Stimulated activated naive CD8-positive, alpha-beta T cell treated with anti-CD3 and anti-CD28 coated beads, Interleukin-15, amount 100 ng/mL, for 72 hours (primary cell): ENCODE measurements at places on chromosomes 12 and 14.
A peak's percentile ranks its signal among the peaks of the same experiment; 100 is the strongest.

GRCh38 chr12:82057770-82058169, 298.6 kb upstream of the PPFIA2 start:
- no peak for DNase-seq

DNA sequence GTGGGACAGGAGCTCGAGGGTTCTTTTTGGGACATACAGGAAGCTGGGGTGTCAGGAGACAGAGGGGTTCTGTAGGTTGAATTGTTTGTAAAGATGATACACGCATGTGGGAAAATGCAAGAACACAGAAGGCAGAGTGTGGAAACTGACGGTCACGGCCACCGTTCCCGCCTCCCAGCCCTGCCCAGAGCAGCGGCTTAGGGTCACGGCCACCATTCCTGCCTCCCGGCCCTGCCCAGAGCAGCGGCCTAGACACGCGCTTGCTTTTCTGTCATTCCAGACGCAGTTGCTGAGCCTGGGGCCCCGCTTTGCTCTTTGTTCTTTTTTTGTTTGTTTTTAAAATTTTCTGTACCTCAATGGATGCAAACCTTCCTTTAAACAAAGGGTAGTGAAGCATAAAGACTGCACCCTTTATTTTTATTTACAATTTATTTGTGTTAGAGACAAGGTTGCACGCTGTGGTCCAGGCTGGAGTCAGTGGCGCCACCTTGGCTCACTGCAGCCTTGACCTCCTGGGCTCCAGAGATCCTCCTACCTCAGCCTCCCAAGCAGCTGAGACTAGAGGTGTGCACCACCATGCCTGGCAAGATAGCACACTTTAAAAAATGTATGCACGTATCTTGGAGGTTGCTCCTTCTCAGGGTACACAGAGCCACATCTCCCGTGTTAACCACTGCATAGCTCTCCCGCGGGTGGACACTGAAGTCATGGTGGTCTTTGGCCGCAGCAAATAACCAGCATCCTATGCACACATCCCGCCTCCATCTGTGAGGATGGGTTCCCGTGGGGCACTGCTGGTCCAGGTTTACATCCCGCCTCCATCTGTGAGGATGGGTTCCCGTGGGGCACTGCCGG, 142.3 kb downstream of the ADGRD1 start:
- DNase-seq = no peak

GRCh38 chr12:85280984-85281630, 1.1 kb downstream of the ALX1 start:
- DNase-seq = no peak

DNA sequence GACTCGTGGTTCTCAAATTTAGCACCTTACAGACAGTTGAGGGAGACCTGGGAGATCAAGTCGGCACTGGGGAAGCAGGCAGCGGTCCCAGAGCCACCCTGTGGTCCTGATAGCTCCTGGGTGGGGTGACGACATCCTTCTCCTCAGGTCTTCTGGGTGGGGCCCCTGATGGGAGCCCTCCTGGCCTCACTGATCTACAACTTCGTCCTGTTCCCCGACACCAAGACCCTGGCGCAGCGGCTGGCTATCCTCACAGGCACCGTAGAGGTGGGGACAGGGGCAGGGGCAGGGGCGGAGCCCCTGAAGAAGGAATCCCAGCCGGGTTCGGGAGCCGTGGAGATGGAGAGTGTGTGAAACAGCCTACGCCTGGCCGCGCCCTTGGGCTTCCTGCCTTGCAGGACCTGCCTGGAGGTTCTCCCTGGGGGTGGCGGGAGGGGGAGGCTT, 2.6 kb downstream of the AQP6 start:
- DNase-seq = no peak

- DNase-seq = no peak
These were observed 24.5 kb downstream of the SVOP start for GRCh38 chr12:108996320-108996719.

DNA sequence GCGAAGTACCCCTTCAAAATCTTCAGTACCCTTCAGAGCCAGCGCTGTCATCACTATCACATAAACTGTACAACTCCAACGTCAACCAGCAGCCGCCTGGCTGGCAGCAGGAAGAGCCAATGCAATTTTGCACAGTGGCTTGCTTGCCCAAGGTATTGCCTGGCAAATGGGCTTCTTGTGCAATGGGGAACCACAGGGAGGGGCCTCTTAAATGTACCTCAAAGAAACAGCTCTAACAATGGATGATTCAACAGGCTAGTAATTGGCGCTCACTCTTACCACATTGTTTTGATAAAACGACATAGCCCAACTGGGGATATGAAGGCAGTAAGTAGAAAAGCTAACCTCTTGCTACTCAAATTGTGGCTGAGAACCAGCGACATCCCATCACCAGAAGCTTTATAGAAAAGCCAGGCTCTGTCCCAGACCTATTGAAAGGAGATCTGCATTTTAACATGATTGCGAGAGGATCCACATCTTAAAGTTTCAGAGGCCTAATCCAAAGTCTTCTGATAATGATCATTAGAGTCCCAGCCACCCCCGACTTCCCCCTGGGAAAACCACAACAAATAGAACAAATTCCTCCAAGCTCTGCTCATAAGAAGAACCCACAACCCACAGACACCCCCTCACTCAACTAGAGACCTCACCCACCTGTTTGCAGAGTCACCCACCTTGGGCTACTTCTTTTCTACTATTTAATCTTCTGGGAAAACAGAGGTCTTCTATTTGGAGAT, 125.3 kb upstream of the HIF1A start:
- peak; percentile 63 for DNase-seq

DNA sequence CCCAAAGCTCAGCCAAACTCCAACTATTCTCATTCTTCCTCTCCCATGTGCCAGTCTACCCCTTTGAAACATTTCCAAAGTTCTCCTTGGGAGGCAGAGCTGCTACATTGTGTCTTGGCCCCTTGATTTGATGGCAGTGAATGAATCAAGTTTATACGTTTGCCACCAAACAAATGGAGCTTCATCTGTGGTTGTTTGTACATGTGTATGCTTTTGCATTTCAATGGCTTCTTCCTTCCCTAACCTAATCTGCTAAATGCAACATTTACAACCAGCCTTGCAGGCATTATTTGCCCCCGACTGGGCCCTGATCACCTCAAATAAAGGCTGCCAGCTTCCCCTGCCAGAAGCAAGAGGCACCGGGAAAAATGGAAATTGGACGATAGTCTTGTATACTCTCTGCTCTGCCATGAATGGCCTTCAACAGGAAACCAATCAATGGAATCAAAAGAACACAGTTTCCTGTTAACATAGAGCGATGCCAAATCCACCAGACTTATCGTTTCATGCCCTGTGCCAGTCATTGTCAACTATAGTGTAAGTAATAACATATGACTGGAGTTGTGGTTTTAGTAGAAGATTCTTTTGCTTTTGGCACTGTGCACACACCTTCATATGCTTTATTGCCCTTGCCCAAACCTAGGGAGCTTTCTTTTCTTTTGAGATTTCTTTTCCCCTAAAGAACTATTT, 97.8 kb downstream of the TMEM30B start:
- no peak for DNase-seq

GRCh38 chr14:105419195-105420091, at the start of gene MTA1:
MTA1 (plus strand) TSS chr14:105419827; CDS start chr14:105420036, 209 bp downstream.
- no peak for DNase-seq

DNA sequence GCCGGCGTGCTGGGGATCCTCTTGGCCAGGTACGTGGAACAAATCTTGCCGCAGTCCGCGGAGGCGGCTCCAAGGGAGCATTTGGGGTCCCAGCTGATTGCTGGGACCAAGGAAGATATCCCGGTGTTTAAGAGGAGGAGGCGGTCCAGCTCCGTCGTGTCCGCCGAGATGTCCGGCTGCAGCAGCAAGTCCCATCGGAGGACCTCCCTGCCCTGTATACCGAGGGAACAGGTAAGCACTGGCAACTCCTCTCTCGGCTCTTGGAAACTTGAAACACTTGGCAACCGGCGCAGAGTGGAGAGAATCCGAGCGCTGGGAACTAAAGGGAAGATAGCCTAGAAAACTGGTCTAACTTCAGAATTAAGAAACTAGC, 1.7 kb downstream of the PDE3A start:
- DNase-seq = no peak

GRCh38 chr12:111748867-111749266, 17.9 kb upstream of the ALDH2 start:
- DNase-seq = no peak

GRCh38 chr14:50362764-50363713, 33.6 kb downstream of the CDKL1 start:
- DNase-seq = peak; percentile 57

GRCh38 chr14:34781242-34781641, 66.8 kb upstream of the CFL2 start:
- DNase-seq = no peak

DNA sequence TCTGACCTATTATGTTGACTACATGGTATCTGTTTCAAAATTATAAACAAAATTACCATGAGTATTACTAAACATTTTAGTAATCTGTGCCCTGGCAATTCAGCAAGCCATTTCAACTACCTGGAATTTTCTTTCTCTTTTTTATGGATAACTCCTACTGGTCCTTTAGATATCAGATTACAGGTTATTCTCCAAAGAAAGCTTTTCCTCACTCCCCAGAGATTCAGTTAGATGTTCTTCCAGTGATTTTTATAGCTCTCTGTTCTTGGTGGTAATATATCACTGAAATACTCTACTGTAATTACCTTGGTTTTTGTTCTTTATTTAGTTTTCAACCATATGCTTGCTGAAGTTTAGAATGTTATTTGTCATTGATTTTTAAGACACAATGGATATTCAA, 930.2 kb upstream of the FOXG1 start:
- DNase-seq = no peak

- no peak for DNase-seq
These were observed 2.1 kb upstream of the YY1 start for GRCh38 chr14:100236881-100237280.

DNA sequence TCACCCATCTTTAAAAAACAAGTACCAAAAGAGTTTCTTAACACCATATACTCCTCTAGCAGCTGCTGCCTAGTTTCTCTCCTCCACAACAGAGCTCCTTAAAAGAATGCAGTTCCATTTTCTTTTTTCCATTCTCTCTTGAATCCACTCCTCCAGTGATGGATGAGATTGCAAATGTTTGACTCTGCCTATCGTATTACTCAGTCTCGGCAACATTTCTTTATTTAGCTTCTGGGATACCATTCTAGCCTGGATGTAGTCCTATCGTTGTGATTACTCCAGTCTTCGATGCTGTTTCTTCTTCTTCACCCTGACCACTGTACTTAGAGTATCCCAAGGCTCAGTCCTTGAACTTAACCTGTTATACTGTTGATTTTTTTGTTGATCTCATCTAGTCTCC, 30.8 kb downstream of the CAND1 start:
- no peak for DNase-seq

DNA sequence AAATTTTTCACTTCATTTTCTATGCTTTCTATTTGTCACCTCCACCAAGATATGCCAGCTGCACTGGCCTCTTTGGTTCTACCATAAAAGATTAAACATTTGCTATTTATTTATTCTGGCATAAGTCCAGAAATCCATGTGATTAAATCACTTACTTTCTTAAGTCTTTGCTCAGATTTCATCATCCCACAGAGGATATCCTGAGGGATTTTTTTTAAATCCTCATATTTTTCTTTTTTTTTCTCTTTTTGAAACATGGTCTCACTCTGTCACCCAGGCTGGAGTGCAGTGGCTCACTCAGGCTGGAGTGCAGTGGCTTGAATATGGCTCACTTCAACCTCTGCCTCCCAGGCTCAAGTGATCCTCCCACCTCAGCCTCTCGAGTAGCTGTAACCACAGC, 645.4 kb upstream of the ATXN7L3B start:
- DNase-seq = no peak

DNA sequence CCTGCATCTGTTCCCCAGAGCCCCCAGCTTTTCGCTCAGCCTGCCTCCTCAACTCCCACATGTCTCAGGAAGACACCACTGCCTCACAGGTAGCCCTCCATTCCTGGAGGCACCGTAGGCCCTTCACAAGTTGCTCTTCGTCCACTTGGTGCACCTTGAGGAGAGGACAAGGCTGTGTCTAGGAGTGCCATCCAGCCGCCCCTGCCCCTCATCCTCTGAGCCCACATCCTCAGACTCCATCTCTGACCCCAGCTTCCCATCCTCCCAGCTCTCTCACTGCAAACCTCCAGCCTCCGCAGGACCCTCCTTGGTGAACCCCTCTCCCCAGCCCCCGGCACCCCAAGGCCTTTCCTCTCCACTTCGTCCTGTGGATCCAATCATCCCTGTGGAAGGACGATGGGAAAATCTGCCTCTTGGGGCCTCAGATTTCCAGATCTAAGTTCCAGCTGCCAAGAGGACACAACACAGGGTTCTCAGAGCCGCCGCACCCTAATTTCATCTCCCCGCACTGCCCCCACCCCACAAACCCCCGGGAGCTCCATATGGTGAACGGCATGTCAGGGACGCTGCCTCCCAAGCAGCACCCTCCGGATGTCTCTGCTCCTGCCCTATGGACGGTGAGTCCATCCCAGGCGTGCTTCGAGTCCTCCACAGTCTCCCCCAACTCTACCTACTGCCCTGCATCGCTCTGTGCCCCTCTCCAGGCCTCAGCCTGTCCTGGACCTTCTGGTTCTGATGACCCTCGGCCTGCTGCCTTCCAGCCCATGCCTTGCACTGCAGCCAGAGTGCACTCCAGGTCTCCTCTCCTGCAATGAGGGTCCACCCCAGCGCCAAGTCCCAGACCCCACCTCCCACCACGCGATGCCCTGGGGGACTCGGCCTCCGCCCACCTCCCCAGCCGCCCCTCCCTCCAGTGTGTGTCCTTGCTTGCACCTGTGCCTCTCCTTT, 314.1 kb upstream of the DIO3 start:
- DNase-seq = no peak

GRCh38 chr14:26414926-26415325, 182.9 kb downstream of the NOVA1 start:
- DNase-seq = no peak

DNA sequence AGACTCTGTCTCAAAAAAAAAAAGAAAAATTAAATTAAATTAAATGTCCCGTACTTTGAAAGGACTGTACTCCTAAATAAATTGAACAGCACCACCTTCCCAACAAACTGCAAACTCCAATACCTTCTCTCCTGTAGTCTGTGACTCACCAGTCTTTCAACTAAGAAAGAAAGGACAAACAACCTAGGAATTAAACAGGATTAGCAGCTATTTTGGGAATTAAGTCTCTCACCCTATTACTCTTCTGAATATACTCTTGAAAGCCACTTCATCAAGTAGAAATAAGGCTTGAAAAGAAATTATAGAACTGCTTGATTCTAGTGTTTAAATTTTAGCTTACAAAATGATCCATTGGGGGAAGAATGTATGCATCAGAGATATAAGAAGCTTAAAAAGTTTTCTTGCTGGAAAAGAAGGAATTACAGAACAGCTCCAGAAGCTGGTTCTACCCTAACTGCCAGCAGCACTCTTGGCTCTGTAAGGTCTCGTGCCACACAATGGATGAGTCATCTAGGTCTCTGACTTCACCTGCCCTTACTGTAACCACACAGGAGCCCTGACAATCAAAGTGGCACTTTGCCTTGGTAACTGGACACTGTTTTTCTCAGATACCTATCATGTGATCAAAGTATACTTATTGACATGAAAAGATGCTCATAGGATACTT, 57.0 kb upstream of the CERS5 start:
- peak; percentile 37 for DNase-seq

DNA sequence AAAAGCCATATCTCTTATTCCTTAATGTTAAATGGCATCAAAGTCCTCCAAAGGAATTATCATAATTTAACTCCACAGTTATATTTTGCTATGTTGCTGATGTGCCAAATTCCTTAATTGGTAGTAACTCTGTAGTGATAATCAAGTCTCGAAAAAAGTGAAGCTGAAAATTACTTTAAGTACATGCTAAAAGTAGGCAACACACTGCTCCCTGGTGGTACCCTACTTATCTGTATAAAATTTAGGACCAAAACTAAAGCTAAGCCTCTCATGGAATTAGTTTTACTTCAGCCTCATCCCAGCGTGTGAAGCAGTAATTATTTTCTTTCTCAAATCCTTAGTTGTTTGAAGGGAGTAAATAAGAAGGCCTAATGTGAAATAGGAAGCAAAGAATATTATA, 132.8 kb downstream of the TTLL5 start:
- no peak for DNase-seq
